ENCODE measurements at places on chromosomes 12 and 14.

GRCh38 chr14:64409126-64409920 is 21.2 kb downstream of the MTHFD1 start:
- DNase-seq, result no peak

GRCh38 chr14:36829547-36829946 is 167.9 kb downstream of the PAX9 start:
- DNase-seq, result no peak

DNA sequence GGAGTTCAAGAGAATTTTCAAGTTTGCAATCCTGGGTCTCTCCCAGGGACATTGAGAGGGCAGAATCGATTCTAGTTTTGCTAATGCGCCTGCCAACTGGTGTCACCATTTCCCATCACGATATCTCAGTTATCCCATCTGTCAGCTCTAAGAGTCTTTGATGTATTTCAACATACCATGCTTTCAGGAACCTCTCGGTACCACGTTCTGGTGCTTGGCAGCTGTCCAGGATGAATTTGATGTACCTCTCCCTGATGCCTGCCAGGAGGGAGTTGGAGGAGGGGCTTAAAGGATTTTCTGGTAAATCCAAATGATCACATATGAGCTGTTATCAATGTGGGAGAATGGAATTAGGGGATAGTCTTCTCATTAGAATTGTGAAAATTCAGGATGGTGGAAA is 332.5 kb downstream of the RGS6 start:
- no peak for DNase-seq

DNA sequence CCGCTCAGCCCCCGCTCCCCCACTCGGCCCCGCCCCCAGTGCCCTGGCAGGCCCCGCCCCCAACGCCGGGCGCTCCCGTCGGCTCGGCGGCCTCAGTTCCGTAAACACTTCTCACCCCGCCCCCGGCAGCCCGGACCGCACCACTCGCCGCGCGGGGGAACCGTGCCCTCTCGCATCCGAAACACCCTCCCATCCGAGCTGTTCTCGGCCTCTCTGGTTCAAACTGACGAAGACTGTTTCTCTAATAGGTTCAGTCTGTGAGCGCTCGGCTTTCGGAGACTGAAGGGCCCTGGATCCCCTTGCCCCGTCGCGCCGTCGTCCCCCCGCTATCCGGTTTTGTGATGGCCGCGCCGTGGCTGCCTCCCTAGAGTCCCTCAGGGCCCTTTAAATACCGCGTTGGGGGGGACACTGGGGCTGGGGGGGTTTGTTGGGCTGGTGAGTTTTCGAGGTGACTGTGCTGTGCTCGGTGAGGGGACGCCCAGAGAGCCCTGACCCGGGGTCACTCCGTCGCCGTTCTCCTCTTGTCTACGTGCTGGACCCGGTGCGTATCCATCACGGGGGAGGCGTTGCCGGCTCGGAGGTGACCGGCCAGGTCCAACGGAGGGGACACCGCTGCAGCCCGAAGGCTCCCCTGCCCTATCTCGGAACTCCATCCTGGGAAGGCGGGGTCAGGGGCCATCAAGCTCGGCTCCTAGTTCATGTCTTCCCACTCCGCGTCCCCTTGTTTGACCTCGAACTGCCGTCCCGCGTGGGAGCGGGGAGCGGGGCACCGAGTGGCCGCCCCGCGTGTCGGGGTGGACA is at the start of gene TCP11L2:
TCP11L2 (plus strand) TSS at position 333 of the 801 bp plus-strand sequence. CDS start 8,343 bp downstream, outside the sequence.
- DNase-seq, result peak; percentile 88

- DNase-seq, result no peak
These were observed 30.1 kb downstream of the PSEN1 start for GRCh38 chr14:73166399-73166798.

- no peak for DNase-seq
These were observed 12.0 kb downstream of the MORN3 start for GRCh38 chr12:121657305-121658008.

- no peak for DNase-seq
These were observed 187.3 kb upstream of the EGLN3 start for GRCh38 chr14:34138175-34138574.

DNA sequence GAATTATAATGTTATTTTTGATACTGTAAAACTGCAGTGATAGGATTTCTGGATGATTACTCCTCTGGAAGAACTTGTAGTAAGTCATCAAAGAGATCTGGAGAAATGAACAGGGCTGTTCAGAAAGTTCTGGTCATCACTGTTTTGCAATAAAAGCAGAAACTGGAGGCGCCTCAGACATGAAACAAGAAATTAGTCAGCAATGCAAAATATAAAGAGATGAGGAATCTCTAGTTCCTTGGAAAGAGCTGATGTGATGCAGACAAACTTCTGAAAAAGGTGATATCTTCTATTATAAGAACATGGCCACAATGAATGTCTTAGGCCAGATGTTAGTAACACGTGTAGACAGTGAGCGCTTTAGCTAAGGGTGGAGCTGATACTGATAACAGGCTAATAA is 9.5 kb downstream of the ACIN1 start:
- DNase-seq, result no peak

DNA sequence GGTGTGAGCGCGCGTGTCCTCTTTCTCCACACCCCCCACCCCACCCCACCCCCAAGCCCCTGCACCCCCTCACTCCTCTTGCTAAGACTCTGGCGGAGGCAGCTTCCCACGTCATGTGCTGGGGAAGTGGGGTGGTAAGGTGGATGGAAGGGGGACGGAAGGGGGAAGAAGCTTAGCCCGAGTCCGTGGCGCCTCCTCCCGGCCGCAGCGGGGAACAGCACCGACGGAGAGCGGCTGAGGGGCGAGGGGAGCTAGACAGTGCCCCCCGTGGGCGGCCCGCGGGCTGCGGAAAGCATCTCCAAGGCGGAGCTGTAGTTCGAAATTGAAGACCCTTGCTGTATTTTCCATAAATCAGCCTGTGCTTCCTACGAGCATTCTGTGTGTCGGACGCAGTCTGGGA is 588 bp upstream of the GRIN2B start:
- no peak for DNase-seq

- no peak for DNase-seq
These were observed 27.6 kb downstream of the PLXNC1 start for GRCh38 chr12:94175763-94176668.

DNA sequence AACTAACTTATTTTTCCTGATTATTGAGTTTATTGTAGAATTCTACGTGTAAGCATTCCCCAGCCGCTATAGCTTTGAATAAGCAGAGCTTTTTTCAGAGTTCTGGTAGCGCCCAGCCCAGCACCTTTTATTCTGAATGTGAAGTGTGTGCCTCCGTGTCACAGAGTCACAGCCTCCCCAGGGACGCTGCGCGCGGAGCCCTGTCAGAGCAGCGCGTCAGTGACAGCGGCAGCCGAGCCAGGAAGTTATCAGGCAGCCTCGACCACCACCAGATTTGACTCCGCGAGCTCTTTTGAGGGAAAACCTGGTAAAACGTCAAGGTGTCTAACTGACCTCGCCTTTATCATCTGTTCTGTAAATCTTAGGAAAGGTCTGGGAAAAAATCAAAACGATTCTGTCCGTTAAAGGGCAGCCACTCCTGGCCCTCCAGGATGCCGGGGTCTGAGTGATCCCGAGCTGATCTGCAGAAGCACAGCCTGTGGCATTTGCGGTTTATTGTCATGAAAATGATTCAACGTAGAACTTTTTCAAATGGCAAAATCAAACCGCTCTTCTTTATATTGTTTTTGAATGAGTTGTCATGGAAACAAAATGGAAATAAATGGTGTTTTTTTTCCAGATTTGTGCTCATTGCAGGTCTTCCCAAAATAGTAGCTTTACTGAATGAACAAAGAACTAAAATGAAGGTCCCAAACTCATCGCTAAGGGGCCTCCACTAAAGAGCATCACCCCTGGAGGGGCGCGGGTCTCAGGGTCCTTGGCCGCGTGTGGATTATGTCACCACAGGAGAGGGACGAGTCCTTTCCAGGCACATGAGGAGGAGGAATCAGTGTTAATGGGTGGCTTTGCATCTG is 43.1 kb upstream of the MMP17 start:
- no peak for DNase-seq

DNA sequence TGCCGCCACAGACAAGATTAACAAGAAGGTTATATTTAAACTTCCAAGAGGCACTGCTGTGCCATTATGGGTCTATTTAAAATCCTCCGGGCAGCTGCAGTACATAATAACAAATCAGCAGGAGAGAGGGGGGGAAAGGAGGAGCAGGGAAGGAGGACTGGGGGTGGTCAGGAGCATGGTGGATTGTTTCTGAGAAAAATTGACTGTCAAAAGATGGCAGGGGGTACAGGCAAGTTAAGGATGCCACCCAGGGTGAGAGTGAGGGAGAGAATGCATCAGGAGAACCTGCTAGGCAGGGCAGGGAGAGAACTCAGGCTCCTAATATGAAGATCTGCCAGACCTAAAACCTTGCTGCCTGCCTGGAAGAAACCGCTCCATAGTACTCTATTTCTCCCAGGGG is 181.8 kb downstream of the GRIN2B start:
- no peak for DNase-seq

DNA sequence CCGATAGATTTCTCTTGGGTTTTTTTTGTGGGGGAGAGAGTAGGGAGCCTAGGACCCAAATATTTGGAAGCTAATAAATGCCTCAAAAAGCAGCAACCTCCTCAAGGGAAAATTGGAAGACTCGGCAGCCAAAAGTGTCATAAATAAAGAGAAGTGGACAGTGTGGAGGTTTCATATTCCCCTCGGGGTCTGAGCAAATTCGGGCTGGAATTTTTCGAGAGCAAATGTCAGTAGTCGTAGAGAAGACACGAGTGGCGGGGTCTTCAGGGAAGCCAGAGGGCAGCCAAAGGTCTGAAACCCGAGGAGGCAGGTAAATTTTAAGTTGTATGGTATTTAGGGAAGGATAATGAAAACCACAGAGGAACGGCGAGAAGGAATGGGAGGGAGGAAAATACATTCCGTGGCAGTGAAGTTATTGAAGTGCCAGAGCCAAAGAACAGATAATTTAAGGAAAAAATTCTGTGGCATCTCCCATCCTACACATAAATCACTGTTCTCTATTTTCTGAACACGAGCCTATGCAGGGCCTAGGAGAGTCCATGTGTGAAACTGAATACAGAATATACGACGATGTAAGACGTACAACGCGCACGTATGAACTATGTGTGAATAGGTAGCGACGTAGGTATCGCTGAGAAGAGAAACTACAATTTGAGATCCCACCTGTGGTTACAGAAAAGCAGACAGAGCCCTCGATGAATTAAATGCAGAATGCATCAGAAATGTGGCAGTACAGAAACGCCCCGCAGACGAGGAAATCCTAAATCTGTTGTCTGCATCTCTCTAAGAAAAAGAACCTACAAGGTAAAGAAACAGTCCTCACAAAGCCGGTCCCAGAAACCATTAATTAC is 12.9 kb downstream of the BCL11B start:
- peak; percentile 62 for DNase-seq

GRCh38 chr12:79423560-79423959 is 267.2 kb downstream of the PAWR start:
- no peak for DNase-seq

DNA sequence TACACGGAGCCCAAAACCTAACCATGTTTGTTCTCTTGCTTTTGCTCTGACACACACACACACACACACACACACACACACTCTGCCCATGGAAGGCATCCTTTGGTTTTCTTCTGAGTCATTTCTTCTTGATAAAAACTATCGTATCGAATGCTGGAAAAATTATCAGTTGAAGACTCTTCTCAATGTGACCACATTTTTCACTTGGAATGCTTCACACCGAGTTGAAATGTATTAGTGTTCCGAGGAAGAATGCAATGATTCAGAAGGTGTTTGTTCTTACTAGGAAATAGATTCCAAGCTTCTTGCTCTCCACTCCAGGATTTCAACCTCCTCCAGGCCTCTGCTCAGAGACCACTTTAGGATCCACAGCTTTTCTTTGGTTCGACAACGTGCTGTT is 226.3 kb downstream of the MON2 start:
- DNase-seq, result no peak

DNA sequence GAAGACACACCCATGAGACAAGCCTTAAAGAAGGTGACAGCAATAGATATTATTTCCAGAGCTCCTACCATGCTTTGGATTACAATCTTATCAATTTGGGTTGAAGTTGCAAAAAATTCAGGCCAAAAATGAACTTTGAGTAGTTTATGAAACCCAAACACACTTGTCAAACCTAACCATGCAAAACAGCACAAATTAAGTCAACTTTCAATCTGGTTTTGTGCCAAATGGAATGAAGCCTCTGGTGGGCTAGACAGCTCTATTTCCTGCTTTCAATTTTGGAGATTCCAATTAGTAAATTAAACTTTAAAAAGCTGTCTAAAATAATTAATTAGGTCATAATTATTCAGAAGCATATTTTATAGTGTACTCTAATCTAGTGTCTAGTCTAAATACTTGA is 203.4 kb downstream of the SYT1 start:
- DNase-seq, result no peak

- no peak for DNase-seq
These were observed 102.5 kb upstream of the MDM1 start for GRCh38 chr12:68434391-68435298.

GRCh38 chr12:6262211-6262610 is 48.3 kb upstream of the PLEKHG6 start:
- no peak for DNase-seq

GRCh38 chr14:49447540-49448107 is 138.6 kb downstream of the RPS29 start:
- DNase-seq, result no peak

DNA sequence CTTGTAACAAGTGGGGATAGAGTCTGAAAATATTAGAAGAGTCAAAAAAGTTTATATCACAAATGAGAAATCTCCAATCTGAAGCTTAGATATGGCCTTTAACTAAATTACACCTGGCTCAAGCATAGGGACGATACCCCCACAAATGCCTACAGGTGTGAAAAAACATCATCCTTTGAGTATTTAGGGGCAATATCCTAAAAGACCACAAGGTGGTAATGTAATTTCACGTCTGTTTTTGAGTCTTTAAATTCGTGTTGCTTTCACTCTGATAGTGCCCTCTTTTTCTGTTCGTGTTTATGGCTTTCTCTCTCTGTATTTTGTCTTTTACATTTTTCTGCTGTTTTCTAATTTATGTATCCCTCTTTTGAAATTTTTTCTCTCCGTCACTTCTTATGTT is 84.3 kb downstream of the ETNK1 start:
- no peak for DNase-seq

DNA sequence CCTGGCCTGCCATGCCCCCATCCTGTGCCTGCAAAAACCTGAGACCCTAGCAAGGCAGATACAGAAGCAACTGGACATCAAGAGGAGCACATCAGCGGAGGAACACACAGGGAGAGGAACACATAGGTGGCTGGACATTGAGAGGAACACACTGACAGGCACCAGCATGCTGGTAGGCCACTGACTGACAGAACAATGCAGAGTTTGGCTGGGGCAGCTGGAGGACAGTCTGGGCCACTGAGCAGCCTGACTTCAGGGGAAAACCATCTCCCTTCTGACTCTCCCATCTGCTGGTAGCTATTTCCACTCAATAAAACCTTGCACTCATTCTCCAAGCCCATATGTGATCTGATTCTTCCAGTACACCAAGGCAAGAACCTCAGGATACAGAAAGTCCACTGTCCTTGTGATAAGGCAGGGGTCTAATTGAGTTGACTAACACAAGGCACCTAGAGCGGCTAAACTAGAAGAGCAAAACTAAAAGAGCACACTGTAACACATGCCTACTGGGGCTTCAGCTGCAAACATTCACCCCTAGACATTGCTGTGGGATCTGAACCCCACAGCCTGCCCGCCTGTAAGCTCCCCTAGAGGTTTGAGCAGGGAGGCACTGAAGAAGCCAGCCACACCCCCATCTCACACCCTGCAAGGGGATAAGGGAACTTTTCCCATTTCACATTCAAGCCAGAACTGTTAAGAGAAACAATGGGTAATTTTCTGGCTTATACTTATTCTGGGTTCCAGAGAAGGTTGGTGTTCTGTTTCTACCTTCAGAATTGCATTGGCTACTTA is 22.1 kb downstream of the CLECL1 start:
- DNase-seq, result no peak

- DNase-seq, result no peak
These were observed 287.7 kb upstream of the RTL1 start for GRCh38 chr14:101191101-101191720.
